Panc1 (cell line): ENCODE measurements at places on chromosomes 11 and 22.

DNA sequence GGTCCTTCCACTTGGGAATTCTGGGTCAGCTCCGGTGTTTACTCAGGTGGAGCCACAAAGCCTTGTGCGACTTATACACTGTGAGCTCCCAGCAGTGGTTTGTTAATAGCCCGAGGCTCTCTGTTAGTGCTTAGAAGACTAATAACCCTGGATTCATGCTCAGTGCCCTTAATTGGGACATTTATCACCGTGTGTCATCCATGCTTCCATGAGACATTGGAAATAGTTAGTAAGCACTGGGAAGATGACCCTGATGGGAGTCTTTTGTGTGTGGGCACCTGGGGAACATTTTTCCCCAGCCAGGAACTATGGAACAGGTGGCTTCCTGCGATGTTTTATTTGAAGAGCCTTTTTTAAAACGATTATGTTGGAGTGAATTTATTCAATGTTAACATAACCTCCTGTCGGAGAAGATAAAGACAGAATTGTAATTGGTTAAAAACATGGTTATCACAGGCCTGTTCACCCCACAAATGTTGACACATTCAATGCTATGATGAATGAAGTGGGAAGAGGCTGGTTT is 188.9 kb downstream of the MYO18B start:
- no peak overlapping the region for H3K27ac ChIP-seq
- DNase-seq: no peak
- no peak overlapping the region for H3K4me3 ChIP-seq
- H3K4me1 ChIP-seq: no peaks in the 10 kb centered on the region
- no peaks in the 10 kb centered on the region for H3K36me3 ChIP-seq

DNA sequence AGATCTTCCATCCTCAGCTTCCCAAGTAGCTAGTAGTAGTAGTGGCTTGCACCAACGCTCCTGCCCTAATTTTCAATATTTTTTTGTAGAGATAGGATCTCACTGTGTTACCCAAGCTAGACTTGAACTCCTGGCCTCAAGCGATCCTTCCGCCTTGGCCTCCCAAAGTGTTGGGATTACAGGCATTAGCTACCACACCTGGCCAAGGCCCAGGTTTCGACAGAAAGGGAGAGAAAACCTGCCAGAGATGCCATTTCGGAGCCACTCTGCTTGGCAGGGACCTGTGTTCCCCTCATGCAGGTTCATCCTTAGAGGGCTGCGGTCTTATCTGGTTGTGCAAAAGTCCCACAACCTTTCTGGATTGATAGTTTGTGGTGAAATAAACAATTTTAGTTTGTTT is 41.4 kb downstream of the FAM83F start:
- no peaks in the 10 kb centered on the region for H3K27me3 ChIP-seq
- no peak for DNase-seq
- H3K4me1 ChIP-seq: no peaks in the 10 kb centered on the region; the same call in 1 of the 2 replicates
- no peaks in the 10 kb centered on the region for H3K36me3 ChIP-seq

DNA sequence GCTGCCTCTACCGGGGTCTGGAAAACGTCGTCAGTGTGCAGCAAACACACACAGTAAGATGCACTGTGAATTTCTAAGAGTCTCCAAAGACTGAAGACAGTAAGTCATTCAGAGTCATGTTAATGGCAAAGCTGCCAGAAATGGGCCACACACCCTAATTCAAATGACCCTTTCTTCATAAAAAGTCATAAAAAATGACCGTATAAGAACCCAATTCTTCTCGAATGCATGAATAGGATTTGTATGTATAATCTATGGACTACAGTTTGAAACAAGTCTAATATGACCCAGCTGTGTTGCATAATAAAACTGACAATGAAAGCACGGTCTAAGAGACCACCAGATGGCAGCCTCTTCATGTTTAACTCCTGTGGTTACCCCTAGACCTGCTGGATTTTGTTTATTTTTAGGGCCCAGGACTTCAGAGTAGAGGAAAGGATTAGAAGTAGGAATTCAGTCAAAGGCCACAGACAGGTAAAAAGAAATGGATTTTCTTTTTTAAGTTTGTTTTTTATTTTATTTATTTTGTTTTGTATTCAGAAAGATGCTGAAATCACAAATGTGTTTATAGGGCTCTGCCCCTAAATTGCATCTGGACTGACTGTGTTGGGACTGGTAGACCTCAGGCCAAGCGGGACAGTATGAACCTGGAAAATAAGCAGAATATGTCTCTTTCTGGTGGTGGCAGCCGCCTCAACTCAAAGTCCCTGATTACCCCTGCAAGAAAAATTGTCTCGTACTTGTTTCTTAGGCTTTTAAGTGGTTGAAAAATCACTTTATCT is 32.1 kb upstream of the SLC5A12 start:
- no peaks in the 10 kb centered on the region for H3K36me3 ChIP-seq
- H3K27me3 ChIP-seq: no peaks in the 10 kb centered on the region
- DNase-seq: peak; percentile 13
- no peak overlapping the region for H3K27ac ChIP-seq

DNA sequence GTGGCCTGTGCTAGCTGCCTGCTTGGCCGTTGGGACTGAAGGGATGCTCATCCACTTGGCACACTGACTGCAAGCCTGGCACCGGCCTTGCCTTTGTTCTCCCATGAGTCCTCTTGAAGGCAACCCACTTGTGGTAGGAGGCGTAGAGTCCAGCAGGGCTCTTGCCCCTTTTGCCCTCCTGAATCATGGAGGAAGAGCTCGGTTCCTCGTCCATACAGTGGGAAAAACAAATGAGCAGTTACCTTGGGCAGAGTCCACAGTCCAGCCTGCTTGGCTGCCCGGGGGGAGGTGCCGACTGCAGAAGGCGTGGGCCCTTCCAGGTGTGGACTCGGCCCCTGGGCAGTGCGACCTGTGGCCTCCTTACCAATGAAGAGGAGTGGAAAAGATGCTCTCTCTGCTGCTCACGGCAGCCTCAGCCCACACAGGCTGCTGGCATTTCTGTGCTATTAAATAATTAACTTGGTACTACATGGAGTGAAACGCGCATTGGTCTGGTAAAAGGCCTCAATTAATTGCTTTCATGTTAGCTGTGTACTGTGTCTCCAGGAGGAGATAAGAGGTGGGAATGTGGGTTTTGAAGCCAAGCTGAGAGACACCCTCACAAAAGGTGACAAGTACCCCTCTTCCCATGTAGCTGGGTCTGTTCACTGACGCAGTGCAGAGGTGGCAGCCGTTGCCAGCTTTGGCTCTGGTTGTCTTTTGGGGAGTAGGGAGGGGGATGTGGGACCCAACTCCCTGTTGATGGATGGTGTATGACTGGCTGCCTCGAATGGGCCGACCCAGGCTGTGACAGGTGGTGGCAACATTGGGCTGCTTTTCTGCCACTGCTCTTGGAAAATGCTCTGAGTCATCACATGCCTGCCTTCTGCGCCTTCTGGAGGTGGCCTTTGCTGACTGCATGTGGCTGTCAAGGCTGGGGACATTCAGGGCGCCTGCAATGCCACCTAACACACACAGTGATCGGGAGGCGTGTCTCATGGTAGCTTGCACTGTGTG is 26.8 kb upstream of the B3GAT1 start:
- H3K27ac ChIP-seq: no peak overlapping the region
- no peak overlapping the region for H3K4me3 ChIP-seq
- H3K4me1 ChIP-seq: no peaks in the 10 kb centered on the region
- peaks cover 7% of the 10 kb centered on the region; the same call in 1 of the 2 replicates for H3K27me3 ChIP-seq
- no peak for DNase-seq

GRCh38 chr11:61333550-61334433 is 764 bp downstream of the TKFC start:
- H3K36me3 ChIP-seq: peaks cover 9% of the 10 kb centered on the region
- H3K4me1 ChIP-seq: peaks cover 31% of the 10 kb centered on the region
- no peak for DNase-seq

DNA sequence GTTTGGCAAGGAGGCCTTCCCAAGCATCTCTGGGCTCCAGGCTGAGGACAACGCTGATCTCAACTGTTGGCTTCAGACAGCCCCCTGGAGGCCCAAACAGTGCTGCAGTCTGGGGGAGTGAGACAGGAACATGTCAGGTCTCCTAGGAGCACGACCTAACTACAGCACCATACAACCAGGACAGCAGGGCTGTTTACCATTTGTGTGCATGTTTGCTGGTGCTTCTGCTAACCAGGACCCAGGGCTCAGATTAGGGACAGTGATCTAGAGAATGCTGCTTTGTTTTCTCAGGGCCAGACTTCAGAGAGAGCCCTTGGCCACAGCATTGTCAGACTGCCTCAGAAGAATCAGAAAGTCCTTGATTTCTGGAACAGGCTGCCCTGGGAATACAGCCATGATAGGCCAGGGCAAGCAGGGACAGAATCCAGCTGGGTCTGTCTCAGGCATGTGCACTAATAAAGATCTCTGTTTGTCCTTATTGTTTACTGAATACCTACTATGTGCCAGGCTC is 126.5 kb downstream of the VPREB1 start:
- H3K27ac ChIP-seq: no peak overlapping the region
- H3K27me3 ChIP-seq: peaks cover 6% of the 10 kb centered on the region
- H3K36me3 ChIP-seq: no peaks in the 10 kb centered on the region
- no peak overlapping the region for H3K4me3 ChIP-seq
- no peaks in the 10 kb centered on the region for H3K4me1 ChIP-seq

DNA sequence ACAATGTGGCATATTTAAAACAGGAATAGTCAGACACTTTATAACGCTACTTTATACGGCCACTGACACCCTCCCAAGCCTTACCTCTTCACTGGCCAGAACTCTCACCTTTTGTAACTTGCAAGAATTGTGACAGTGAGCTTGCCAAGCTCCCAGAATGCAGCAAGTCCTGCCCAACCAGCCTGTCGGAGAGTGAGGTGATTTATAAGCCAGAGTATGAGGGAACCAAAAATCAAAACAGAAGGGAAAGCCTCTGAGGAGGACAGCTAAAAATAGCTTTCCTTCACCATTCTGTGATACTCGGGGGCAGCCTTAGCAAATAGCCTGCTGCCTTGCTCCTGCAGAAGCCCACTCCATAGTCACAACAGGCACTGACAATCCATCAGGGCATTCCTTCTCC is 229.7 kb downstream of the FAM76B start:
- DNase-seq: no peak
- H3K27me3 ChIP-seq: no peaks in the 10 kb centered on the region
- H3K4me3 ChIP-seq: no peak overlapping the region
- no peaks in the 10 kb centered on the region for H3K4me1 ChIP-seq

GRCh38 chr11:70650075-70650909 is 252.0 kb downstream of the CTTN start:
- no peaks in the 10 kb centered on the region for H3K36me3 ChIP-seq
- peaks cover 6% of the 10 kb centered on the region; the same call in 1 of the 2 replicates for H3K27me3 ChIP-seq
- H3K4me1 ChIP-seq: no peaks in the 10 kb centered on the region
- H3K4me3 ChIP-seq: no peak overlapping the region
- peak; percentile 10 for DNase-seq

GRCh38 chr11:95392644-95393043 is 161.6 kb upstream of the SESN3 start:
- no peak overlapping the region for H3K4me3 ChIP-seq
- H3K27ac ChIP-seq: no peak overlapping the region
- DNase-seq: no peak
- H3K4me1 ChIP-seq: no peaks in the 10 kb centered on the region

GRCh38 chr11:6228520-6228919 is 5.9 kb downstream of the FHIP1B start:
- no peak overlapping the region for H3K4me3 ChIP-seq
- H3K27ac ChIP-seq: no peak overlapping the region
- no peak for DNase-seq
